HFFc6 (cell line): ENCODE measurements at places on chromosomes 13 and 19. TPM values are rescaled to one million over a fixed set of nuclear protein-coding genes. Genes with fewer than 3 reads are reported as not detected.

Gene CYP4F2
- not detected in 3 replicates for total RNA-seq

Gene USP12
- total RNA-seq: 20.0 to 23.9 TPM (median 23.2 TPM) in 3 replicates

Gene A1BG
- total RNA-seq: 27.5 to 32.7 TPM (median 31.9 TPM) in 3 replicates

Gene FAM83E
- 0.32 to 0.70 TPM (median 0.55 TPM) in 3 replicates for total RNA-seq

Gene RGL3
- total RNA-seq: 9.7 to 12.4 TPM (median 10.7 TPM) in 3 replicates

Gene ANKRD24
- 0.18 to 0.68 TPM (median 0.59 TPM) in 3 replicates for total RNA-seq

Gene RASIP1
- total RNA-seq: 0.07 TPM in 1 of 3 replicates, not detected in the others

Gene ATP8A2
- total RNA-seq: 0.03 TPM in 1 of 3 replicates, not detected in the others

Gene CEACAM3
- total RNA-seq: not detected in 3 replicates

Gene ZNF468
- total RNA-seq: 7.5 to 12.9 TPM (median 10.8 TPM) in 3 replicates

Gene KANK2
- total RNA-seq: 138 to 161 TPM (median 158 TPM) in 3 replicates

Gene KIR2DL1
- total RNA-seq: not detected in 2 replicates

Gene C19orf67
- total RNA-seq: not detected in 2 replicates

Gene SMAD9
- 9.0 to 22.5 TPM (median 13.6 TPM) in 3 replicates for total RNA-seq

Gene VSIG10L
- 0.79 to 1.4 TPM (median 1.3 TPM) in 3 replicates for total RNA-seq

Gene IZUMO1
- total RNA-seq: not detected in 3 replicates

Gene ZNF524
- total RNA-seq: 10.9 to 11.8 TPM (median 11.7 TPM) in 3 replicates

Gene SLC6A16
- 0.40 and 0.57 TPM in 2 replicates for total RNA-seq

Gene APLP1
- total RNA-seq: 24.3 to 37.7 TPM (median 24.7 TPM) in 3 replicates

Gene GPR12
- not detected in 3 replicates for total RNA-seq

Gene ACP7
- not detected in 3 replicates for total RNA-seq

Gene ZNF625
- 4.3 to 9.1 TPM (median 8.5 TPM) in 3 replicates for total RNA-seq

Gene MEIS3
- 36.8 to 46.7 TPM (median 38.7 TPM) in 3 replicates for total RNA-seq

Gene STRN4
- 52.4 to 57.9 TPM (median 55.2 TPM) in 3 replicates for total RNA-seq

Gene CERS1
- total RNA-seq: 1.1 and 1.5 TPM in 2 replicates

Gene MZF1
- 8.7 to 11.4 TPM (median 10.9 TPM) in 3 replicates for total RNA-seq

Gene ACER1
- not detected in 3 replicates for total RNA-seq

Gene FCGBP
- total RNA-seq: 0.28 and 0.60 TPM in 2 replicates

Gene LGI4
- 0.08 to 0.21 TPM (median 0.15 TPM) in 3 replicates for total RNA-seq

Gene KLK8
- not detected in 3 replicates for total RNA-seq

Gene PSG7
- total RNA-seq: 0.14 TPM in 1 of 3 replicates, not detected in the others

Gene FIZ1
- 9.8 to 13.1 TPM (median 11.5 TPM) in 3 replicates for total RNA-seq

Gene UGGT2
- 21.6 to 23.9 TPM (median 22.6 TPM) in 3 replicates for total RNA-seq

Gene CFAP97D2
- total RNA-seq: not detected in 2 replicates

Gene DIS3
- 31.0 and 31.2 TPM in 2 replicates for total RNA-seq

Gene ZNF837
- total RNA-seq: 0.63 to 1.5 TPM (median 1.5 TPM) in 3 replicates

Gene FFAR2
- not detected in 3 replicates for total RNA-seq

Gene FCAR
- not detected in 2 replicates for total RNA-seq

Gene ERICH6B
- not detected in 3 replicates for total RNA-seq

Gene CABP5
- total RNA-seq: not detected in 3 replicates

Gene CYP2A6
- not detected in 3 replicates for total RNA-seq

Gene NHLRC3
- 7.3 to 7.8 TPM (median 7.4 TPM) in 3 replicates for total RNA-seq

Gene MAST3
- total RNA-seq: 12.2 and 16.1 TPM in 2 replicates

Gene FUT2
- total RNA-seq: not detected in 3 replicates

Gene HCN2
- 3.1 to 3.5 TPM (median 3.4 TPM) in 3 replicates for total RNA-seq

Gene ATXN8OS
- not detected in 3 replicates for total RNA-seq

Gene PCDH17
- total RNA-seq: 0.05 TPM in 1 of 3 replicates, not detected in the others

Gene EFNB2
- total RNA-seq: 8.1 to 32.5 TPM (median 11.0 TPM) in 3 replicates

Gene IFT88
- total RNA-seq: 7.9 to 9.3 TPM (median 8.0 TPM) in 3 replicates

Gene KRTDAP
- total RNA-seq: not detected in 3 replicates

Gene LILRA5
- not detected in 3 replicates for total RNA-seq

Gene TTYH1
- total RNA-seq: 0.45 TPM in 1 of 3 replicates, not detected in the others

Gene KIR2DL4
- total RNA-seq: not detected in 3 replicates

Gene NLRP4
- total RNA-seq: not detected in 3 replicates

Gene ZNF541
- not detected in 3 replicates for total RNA-seq
